Omental fat pad (tissue), 4 donors: ENCODE measurements at places on chromosomes 11 and 22.
A peak's percentile ranks its signal among the peaks of the same experiment; 100 is the strongest.

DNA sequence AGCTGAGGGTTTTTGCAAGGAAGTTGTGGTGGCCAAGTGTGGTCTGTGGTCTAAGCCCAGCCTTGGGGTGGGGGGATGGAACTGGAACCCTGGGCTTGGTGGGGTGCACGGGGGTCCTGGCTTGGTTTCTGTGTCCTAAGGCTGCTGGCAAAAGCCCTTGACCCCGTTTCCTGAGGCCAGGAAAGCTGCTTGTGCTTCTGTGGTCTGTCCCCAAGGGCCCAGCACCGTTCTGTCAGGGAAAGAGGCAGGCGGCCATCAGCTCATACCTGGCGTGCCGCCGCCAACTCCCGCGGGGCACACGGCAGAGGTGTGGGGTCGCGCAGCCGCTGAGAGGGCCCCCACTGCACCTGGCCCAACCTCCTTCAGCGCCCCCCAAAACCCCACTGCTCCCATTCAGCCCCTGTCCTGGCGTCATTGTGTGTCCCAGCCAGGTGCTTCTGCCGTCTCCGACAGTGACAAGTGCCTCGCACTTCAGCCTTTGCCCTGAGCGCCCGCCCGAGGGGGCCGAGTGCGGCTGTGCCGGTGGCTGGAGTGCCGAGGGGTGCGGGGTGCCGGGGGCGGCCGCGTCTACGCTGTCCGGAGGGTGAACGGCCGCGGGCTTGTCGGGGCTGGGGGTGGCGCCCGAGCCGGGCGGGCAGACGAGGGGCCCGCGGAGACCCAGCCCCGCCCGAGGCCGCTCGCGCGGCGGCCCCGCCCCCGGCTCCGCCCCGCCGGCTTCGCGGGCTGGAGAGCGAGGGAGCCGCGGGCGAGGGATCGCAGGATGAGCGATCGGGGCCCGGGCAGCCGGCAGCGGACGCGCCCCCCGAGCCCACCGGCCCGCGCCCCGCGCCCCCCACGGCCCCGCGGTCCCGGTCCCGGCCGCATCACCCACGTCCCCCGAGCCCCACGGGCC is at the start of gene CNIH2:
Gene CNIH2, plus strand, starts transcription at position 705 of the 892 bp plus-strand sequence. CDS start 282 bp downstream, outside the sequence.
- DNase-seq: no peak

DNA sequence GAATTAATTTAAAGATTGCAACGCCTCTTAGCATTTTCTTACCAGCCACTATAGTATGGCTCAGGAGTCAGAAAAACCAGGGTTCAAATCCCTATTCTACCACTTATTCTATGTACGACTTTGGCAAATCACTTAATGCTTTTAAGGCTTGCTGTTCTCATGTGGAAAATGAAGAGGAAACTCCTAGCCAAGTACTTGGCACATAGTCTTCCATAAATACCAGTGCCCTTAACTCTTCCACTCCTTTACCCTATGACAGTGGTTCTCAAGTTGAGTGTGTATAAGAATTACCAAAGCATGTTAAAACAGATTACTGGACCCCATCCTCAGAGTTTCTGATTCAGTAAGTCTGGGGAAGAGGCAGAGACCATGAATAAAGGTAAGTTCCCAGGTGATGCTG is 107.6 kb downstream of the RBFOX2 start:
- DNase-seq: no peak

DNA sequence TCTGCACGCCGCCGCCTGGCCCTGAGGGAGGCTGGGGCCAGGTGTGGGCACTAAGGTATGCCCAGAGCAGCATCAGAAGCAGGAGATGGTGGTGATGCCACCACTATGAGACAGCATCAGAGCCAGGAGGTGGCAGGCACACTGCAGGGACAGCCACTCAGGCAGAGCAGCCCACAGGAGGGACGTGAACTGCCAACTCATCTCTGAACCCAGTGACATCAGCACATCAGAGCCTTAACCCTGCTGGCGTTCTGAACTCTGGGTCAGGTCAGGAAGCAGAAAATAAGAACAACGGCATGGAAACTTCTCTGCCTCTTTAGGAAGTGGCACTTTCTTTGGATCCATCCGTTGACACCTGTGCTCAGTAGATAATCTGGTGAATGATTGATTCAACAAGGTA is 14.7 kb upstream of the IFT27 start:
- no peak for DNase-seq

- DNase-seq: no peak
These were observed 502 bp downstream of the SMIM38 start for GRCh38 chr11:69156235-69156639.

DNA sequence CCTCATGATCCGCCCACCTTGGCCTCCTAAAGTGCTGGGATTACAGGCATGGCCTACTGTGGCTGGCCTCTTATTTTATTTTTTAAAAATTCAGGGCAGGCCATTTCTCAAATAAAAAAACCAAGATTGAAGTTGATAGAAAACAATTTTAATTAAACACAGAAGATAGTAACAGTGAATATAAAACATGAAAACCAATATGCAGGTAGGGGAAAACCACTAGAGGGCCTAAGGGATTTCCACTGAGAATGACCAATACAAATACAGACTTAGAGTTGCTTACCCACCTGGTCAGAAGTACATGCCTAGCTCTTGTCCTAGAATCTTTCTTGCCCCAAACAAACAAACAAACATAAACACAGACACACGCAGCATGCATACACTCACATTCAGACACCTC is 1.7 kb upstream of the RTCB start:
- no peak for DNase-seq

DNA sequence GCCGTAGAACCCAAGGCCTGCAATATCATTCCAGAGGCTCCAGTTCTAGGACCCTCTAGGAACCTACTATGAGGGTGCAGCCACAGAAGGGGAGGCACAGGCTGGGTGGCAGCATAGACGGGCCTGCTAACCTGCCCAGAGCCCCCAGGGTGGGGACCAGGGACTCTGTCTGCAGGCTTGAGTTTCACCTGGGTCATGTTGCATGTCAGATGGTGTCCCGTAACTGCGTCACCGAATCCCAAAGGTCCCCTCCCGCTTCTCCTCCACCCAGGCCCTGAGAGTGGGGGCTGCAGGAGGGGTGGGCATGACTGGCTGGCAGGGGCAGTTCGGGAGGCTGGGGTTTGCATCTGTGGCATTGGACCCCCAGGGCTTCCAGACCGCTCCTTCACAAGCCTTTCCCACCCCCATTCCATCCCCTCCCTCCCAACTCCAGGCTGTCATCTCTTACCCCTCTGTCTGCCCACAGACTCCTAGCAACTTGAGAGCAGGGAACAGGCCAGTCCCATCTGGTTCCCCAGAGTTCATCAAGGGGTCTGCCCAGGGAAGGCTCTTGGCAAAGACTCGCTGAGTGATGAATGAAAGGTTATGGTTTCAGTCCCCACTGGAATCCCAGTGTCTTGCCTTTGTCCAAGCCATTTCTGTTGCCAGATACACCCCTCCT is 16.3 kb downstream of the MYO7A start:
- DNase-seq: no peak

GRCh38 chr22:49765091-49765771 is 62.4 kb downstream of the BRD1 start:
- DNase-seq: peak; percentile 13

DNA sequence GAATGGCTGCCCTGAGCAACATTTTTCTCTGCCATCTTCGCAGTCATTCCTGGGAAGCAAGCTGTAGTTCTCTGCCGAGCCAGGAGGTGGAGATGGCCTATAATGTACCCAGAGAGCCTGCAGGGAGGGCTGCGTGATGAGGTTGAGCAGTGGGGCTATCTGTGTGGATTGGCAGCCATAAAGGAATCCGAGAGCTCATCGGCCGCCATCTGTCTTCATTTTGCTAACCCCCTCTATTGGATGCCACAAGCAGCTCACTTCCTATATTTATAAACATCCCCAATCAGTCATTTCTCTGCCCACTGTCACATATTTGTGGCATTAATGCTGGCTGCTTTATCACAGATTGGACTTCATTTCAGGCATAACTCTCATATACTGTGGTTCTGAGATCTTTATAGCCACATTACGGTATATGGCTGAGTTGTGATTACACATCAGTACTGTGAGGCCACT is 209.5 kb downstream of the NTM start:
- no peak for DNase-seq

- no peak for DNase-seq
These were observed 97.7 kb downstream of the NXPE2 start for GRCh38 chr11:114775875-114776621.

GRCh38 chr11:62153087-62153395 is 29.2 kb downstream of the INCENP start:
- no peak for DNase-seq

- no peak for DNase-seq
These were observed 504.8 kb downstream of the ETS1 start for GRCh38 chr11:128082574-128082973.

- DNase-seq: no peak
These were observed 20.6 kb downstream of the CLMP start for GRCh38 chr11:123174196-123175183.

GRCh38 chr11:1867381-1867780 is 14.5 kb downstream of the LSP1 start:
- no peak for DNase-seq

GRCh38 chr22:48199667-48200066 is 1437.2 kb downstream of the TBC1D22A start:
- no peak for DNase-seq

- no peak for DNase-seq
These were observed 121.8 kb downstream of the INSC start for GRCh38 chr11:15236559-15236958.

DNA sequence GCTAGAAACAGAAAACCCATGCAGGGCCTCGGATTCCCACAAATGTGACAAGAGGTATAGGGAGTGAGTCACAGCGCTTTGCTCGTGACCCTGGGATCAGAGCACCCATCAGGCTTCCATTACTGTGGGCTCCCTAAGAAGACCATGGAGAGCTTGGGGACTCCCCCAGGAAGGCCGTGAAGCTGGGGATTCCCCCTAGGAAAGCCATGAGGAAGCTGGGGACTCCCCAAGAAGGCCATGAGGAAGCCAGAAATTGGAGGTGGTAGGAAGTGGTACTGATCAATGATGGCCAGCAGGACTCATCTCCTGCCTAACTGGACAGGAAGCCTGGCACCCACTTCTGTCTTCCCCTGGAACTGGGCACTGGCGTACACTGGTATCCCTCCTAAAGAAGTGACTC is 10.1 kb upstream of the DCPS start:
- DNase-seq: no peak

DNA sequence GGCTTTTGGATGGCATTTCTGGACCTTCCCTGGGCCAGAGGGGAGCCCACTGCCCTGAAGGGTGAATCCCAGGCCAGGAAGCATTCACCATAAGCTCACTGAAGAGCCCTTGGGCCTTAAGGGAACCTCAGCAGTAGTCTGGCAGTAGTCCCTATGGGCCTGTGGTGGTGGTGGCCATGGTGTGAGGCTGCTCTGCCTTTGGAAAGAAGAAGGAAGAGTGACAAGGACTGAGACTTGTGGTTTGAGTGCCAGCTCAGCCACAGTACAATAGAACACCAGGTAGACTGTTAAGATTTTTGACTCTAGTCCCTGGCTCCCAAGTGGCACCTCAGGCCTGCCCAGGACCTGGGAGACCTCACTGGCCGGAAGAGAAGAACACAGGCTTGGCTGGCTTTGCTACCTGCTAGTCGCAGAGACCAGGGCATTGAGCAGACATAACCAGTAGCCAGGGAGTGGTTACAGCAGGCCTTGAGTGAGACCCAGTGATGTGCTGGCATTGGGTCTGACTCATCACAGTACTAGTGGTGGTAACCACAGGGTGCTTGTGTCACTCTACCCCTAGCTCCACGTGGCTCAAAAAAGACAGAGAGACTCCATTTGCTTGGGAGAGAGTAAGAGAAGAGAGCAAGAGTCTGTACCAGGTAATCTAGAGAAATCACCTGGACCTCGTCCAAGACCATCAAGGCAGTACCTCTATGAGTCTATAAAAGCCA is 259.8 kb upstream of the BLID start:
- DNase-seq: no peak

- DNase-seq: no peak
These were observed 97.4 kb upstream of the SLC6A5 start for GRCh38 chr11:20501971-20502370.

DNA sequence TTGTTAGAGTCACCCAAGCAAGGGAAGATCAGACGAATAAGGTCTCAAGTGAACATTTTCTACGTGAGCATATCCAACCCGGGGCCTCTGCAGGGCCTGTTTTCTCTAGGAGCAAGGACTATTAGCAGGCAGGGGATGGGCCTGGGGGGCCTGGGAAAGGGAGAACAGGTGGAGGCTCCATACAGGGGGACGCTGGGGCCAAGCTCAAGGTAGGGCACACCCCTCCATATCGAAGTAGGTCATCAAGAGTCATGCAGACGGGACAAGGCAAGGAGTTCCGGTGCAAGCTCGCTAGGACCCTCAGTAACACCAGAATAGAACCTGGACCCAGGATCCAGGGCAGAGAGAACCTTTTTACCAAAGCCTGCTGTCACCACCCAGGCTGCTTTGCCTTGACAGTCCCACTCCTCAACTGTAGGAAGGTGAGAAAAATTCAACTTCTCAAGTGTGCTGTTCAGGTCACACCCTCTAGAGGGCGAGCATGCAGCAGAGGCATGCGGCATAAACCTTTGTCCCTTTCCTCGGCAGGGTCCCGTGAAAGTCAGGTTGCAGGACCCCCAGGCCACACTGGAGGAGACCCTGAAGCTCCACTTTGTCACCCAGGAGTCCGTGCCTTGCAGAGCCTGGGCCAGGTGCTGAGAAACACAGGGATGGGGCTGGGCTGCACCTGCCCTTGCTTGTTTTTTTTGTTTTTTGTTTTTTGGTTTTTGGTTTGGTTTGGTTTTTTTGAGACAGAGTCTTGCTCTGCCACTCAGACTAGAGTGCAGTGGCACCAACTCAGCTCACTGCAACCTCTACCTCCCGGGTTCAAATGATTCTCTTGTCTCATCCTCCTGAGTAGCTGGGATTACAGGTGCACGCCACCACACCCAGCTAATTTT is 8.6 kb upstream of the APOBEC3B start:
- no peak for DNase-seq

- no peak for DNase-seq
These were observed 111.7 kb downstream of the MYO18B start for GRCh38 chr22:25853501-25854284.

DNA sequence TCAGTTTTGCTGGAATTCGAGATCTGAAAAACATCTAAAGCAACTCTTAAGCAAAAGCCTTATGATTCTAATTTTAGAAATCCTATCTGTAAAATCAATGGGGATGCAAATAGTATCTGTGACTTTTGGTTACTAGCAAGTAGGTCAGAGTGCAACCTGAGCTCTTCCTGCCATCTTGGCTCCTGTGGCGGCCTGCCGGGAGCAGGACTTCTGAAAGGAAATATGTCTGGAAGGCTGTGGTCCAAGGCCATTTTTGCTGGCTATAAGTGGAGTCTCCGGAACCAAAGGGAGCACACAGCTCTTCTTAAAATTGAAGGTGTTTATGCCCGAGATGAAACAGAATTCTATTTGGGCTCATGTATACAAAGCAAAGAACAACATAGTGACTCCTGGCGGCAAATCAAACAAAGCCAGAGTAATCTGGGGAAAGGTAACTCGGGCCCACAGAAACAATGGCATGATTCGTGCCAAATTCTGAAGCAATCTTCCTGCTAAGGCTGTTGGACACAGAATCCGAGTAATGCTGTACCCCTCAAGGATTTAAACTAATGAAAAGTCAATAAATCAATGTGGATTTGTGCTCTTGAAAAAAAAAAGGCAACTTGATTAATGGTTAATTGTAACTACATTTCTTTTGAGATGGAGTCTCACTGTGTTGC is 1.7 kb downstream of the SAMM50 start:
- DNase-seq: no peak
